ENCODE measurements at places on chromosomes 2 and 18. TPM values are rescaled to one million over a fixed set of nuclear protein-coding genes. Genes with fewer than 3 reads are reported as not detected.

DNA sequence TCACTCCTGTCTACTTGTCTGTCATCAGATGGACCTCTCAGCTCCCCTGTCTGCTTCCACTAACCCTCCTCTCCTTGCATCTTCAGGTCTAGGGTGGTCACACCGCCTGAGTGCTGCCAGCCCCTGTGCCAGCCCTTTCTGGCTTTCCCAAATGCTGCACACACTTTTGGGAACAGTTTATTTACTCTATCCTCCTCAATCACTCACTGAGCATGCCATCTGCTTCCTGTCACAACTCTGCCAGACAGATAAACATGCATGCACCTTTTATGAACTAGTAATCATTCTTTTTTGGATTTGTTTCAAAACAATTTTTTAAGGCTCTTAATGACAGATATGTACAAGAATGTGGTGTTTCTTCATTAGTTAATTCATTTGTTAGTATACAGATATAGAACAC, 56.3 kb upstream of the CCDC195 start:
- no peak for DNase-seq

DNA sequence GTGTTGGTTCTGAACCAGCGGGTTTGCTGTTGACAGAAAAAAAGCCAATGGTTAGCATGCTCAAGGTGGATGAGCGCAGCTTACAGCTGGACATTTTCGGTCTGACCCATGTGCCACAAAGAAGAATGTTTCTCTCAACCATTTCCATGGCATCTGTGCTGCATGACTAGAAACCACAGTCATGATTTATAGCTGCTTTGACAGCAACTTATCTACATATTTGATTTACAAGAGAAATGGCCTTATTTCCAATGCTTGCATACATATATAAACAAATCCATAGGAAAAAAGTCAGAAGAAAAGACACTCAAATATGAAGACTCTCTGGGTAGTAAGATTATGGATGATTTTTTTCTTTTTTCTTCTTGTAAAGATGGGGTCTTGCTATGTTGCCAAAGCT, 98.2 kb downstream of the DYNC1I2 start:
- DNase-seq = no peak

The OTOS gene
- not detected for total RNA-seq

The REG1B gene
- total RNA-seq = not detected

The SERPINB10 gene
- total RNA-seq = not detected

The LBX2 gene
- total RNA-seq = 0.51 TPM

DNA sequence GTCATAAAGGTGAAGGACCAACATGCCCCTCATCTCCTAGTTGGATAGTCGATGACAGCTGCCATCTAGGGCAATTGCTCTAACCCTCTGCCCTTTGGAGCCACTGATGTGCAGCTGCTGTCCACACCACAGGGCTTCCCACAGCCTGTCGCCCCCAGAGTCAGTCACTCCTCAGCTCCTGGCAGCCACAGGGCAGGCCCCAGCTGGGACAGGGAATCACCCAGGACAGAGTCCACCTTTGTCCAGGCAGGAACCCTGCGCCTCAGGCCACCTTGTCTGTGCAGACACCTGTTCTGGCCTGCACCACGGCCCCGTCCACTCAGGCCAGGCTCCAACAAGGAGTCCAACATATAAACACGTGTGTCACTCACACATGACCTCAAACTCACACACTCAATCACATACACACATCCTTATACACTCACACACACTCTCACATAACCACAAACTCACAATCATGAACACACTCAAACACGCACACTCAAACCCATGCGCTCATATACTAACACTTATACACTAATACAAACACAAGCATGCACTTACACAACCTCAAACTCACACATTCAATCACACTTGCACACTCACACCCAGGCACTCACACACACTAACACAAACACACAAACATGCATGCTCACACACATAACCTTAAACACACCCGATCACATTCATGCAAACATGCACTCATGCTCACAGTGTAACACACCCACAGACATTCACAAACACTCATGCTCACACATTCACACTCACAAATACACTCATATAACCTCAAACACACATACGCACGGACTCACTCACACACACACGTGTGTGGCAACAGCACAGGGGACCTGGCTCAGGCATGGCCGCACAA, 29.7 kb downstream of the HDAC4 start:
- peak; percentile 51 for DNase-seq

The CDH2 gene
- 367 TPM for total RNA-seq

- no peak for DNase-seq
Observed at GRCh38 chr2:42073739-42074503, 26.1 kb downstream of the PKDCC start.

DNA sequence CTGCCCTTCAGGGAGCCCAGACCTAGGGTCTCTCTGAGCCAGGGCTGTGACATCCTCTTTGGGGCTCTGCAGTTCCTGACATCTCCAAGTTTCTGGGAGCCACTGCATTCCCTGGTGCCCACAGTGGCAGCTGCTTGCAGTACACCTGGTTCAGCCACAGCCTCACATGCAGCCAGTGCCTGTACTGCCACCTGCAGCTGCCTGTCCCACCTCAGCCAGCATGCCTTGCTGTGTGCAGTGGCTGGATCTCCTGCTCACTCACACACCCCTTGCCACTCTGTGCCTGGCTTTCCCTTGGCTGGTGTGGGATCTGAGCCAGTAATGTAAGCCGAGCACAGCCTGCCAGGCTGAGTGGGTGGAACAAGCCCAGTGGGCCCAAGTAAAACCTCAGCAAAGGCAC, 1288.7 kb downstream of the CNTNAP5 start:
- DNase-seq = no peak

The LDLRAD4 gene
- 23.3 TPM for total RNA-seq

DNA sequence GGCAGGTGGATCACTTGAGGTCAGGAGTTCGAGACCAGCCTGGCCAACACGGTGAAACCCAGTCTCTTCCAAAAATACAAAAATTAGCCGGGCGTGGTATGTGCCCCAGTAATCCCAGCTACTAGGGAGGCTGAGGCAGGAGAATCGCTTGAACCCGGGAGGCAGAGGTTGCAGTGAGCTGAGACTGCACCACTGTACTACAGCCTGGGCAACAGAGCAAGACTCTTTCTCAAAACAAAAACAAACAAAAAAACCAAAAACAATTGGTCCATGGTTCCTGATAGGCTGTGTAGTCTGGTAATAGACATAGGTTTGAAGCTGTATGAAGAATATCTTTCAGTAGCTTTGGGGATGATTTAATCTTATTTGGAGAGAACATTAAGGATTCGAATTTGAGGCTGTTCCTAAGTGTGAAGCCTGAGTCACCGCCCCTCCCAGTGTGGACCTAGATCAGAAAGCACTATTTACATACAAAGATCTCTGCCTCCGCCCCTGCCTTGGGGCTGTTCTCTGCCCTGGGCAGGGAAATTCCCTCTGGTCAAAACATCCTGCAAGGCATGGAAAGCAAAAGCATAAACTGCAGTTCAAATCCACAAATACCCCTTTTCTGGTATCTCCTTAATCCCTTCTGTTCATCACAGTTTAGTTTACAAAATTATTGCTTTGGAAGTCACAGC, 52.8 kb upstream of the PMAIP1 start:
- no peak for DNase-seq

DNA sequence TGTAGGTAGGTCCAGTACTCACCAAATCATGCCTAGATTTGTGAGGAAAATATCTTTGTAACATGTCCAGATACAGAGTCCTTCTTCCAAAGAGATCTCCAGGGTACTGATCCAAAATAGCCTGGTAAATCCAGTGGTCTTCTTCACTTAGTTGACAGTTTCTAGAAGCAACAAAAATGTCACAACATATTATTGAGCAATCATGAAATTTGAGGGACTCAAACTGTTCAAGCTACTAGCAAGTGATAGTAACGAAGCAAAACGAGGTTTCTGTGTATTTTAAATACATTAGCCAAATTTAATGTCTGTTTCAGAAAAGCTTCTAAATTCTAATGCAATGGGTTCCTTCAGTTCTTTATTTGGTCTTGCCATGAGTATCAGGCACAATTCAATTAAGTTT, 142.8 kb downstream of the CCDC148 start:
- DNase-seq = no peak

- DNase-seq = no peak
Observed at GRCh38 chr2:45140675-45141074, 131.4 kb upstream of the SIX2 start.

The REG3A gene
- not detected for total RNA-seq

The PID1 gene
- 4.3 TPM for total RNA-seq

All from cardiac septum (tissue), 1 donor.